Activated T-cell treated with anti-CD3 and anti-CD28 coated beads for 1 hour (primary cell): ENCODE measurements at places on chromosomes 6 and 20.

DNA sequence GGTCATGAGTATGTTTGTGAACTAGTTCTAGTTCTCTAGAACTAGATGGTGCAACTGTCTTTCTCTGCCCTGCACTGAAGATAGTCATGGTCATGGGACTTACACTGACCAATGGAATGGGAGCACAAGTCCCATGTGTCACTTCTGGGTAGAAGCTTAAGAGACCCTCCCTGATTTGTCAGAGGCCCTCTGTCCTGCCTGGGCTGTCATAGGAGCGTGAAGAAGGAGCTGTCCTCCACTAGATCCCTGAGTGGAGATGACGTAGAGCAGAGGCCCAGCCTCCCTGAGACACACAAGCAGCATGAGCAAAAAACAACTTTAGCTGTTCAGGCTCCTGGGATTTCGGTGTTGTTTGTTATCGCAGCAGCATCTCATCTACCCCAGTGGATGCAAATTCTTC is 514.5 kb downstream of the PREX1 start:
- no peak for DNase-seq

GRCh38 chr6:108779536-108780275 is 68.5 kb upstream of the ARMC2 start:
- DNase-seq: no peak

DNA sequence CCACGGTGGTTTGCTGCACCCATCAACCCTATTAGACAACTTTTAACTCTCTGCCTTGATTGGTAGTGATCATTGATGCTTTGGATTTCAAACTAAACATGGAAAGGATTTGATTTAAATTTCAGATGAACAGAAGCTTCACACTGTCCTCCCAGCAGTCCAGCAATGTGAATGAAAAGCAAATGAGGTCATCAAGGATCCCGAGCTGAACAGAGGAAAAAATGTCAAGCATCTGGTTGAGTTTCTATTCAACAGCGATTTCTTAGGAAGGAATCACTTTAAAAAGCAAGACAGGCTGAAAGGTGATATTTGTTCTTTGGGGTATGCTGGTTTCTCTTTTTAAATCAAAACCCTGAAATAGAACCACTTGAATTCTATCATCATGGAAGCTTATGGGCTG is 10.6 kb upstream of the SAMD3 start:
- DNase-seq: no peak

DNA sequence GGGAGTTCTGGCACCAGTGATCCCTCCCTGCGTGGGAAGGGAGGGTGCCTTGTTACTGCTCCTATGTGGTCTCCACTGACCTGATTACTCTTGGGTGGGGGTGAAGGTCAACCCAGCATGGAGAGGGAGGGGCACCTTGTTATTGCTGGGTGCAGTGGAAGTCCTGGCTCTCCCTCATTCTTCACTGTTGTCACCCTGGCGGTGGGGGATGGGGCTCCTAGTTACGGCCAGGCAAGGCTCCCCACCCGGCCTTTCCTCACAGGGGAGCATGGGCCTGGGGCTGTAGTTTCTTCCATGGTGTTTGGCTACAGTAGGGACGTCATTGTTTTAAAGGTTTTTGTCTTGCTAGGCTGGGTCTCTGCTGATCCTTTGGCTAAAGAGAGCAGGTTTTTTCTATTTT is 40.8 kb downstream of the PACSIN1 start:
- DNase-seq: no peak

GRCh38 chr6:106637717-106638341 is 8.5 kb downstream of the QRSL1 start:
- DNase-seq: no peak
